Activated CD8-positive, alpha-beta T cell treated with anti-CD3 and anti-CD28 coated beads, Interleukin-2, amount 10 ng/mL, durations not matched to agents 7 days and 5 days (primary cell): ENCODE measurements at places on chromosomes 11 and 22. TPM values are rescaled to one million over a fixed set of nuclear protein-coding genes. Genes with fewer than 3 reads are reported as not detected.

DNA sequence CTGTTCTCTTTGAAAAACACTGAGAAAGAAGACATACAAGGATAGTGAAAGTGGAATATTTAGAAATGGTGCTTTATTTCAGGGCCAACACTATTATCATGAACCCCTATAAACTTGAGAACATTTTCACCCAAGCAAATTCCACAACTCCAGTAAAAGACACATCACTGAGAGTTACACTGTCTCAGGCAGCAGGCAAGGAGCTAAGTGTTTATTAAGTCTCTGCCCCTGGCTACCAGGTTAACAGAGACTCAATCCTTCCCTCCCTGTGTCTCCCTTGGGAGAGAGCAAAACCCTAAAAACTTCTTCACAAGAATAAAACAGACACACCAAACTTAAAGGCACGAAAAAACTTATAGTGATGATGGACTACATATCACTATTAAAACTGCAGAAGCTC is 18.5 kb downstream of the MPPED2 start:
- H3K27ac ChIP-seq: no peak overlapping the region
- H3K4me1 ChIP-seq: no peaks in the 10 kb centered on the region
- no peaks in the 10 kb centered on the region for H3K36me3 ChIP-seq
- DNase-seq: no peak
- peaks cover 4% of the 10 kb centered on the region for H3K27me3 ChIP-seq

DNA sequence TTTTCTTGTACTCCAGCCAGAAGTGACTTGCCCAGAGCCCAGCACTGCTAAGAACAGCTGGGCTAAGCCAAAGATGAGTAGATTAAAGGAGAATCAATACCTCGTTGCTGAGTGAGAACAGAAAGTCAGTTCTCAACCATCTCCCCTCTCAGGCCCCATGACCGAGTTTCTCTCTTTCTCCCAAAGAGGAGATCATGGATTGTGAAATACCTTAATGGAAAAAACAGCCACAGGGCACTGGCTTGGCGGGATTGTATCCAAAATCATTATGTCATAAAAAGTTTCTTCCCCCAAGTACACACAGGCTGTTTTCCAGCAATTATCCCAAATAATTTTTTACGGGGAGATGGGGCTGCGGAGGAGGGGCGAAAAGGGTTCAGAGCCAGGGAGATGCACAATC is 111.8 kb upstream of the TMEM45B start:
- H3K4me1 ChIP-seq: no peaks in the 10 kb centered on the region
- H3K36me3 ChIP-seq: no peaks in the 10 kb centered on the region
- no peak overlapping the region for H3K27ac ChIP-seq
- no peak for DNase-seq
- H3K4me3 ChIP-seq: no peak overlapping the region

GRCh38 chr11:112016088-112016764 is 9.0 kb upstream of the DLAT start:
- no peak overlapping the region for H3K4me3 ChIP-seq
- no peak for DNase-seq
- H3K27ac ChIP-seq: no peak overlapping the region
- peaks cover under 1% of the 10 kb centered on the region for H3K36me3 ChIP-seq

NCF4 gene
- total RNA-seq: 44.1 TPM

BARX2 gene
- not detected for total RNA-seq
